ENCODE measurements at places on chromosomes 12 and 14.
A peak's percentile ranks its signal among the peaks of the same experiment; 100 is the strongest.

- H3K27ac ChIP-seq: peak overlapping the region; percentile 53
- DNase-seq: peak; percentile 72
- H3K27me3 ChIP-seq: no peaks in the 10 kb centered on the region
- H3K36me3 ChIP-seq: no peaks in the 10 kb centered on the region
- peaks cover 10% of the 10 kb centered on the region for H3K4me1 ChIP-seq
Observed at GRCh38 chr12:25276199-25276937, 25.6 kb upstream of the KRAS start.

GRCh38 chr12:57134949-57135348 is 6.7 kb downstream of the LRP1 start:
- no peaks in the 10 kb centered on the region for H3K27me3 ChIP-seq
- peak; percentile 4 for DNase-seq
- peak overlapping the region; percentile 94 for H3K27ac ChIP-seq
- peaks cover 56% of the 10 kb centered on the region for H3K4me1 ChIP-seq

DNA sequence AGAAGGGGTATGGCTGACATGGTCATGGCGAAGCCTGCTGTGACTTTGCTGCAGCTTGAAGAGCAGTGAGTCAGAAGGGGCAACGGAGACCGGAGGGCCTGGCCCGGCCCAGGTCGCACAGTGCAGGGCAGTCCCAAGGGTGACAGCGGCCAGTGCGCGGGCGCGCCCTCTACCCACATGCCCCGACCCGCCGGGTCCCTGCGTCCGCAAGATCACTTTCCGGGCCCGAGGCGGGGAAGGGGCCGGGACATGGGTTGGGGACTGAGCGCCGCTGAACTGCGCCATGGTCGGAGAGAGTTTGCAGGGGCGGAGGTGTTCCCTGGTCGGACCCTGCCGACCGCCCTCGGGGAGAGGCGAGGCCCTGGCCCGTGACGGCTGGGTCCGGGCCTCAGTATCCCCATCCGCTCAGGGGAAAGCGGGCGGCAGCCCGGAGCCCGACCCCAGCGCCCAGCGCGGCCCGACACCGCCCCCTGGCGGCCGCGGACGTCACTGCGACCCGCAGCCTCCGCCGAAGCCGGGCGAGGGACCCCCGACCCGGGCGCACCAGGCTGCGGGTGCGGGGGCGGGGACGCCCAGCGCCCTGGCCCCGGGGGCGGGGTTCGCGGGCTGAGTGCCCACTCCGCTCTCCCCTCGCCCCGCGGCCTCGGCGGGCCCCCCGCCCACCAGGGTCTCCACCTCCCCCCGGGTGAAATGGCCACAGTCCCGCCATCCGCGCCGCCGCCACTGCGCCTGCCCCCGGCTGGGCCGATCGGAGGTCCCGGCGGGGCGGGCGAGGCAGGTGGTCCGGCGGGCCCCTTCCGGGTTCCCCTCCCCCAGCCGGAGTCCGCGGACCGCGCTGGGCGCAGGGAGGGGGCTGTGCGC is 7.2 kb upstream of the ANKRD9 start:
- H3K27me3 ChIP-seq: no peaks in the 10 kb centered on the region
- H3K36me3 ChIP-seq: no peaks in the 10 kb centered on the region
- H3K4me1 ChIP-seq: peaks cover 16% of the 10 kb centered on the region
- peak overlapping the region; percentile 88 for H3K27ac ChIP-seq

DNA sequence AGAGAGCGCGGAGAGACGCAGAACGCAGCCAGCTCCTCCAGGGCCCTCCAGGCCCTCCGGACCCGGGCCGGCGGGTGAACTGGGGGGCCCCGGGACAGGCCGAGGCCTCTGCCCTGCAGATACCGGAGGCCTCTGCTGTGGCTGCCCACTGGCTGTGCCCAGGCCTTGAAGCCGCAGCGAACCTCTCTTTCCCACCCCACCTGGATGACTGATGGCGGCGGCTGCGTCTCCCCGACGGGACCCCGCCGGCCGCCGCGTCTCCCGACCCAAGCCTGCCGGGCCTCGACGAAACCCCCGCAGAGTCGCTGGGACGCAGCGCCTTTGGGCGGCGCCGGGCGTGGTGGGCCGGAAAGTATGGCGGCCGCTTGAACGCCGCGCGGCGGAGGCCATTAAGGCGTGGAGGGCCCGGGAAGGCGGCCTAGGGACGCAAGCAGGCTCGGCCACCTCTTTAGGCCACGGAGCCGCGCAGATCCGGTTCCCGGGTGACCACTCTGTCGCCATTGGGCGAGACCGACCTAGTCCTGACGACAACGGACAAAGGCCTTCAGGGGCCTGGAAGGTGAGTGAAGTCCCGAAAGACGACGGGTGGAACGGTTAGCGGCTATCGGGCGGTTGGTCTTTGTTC is 8.4 kb upstream of the ERGIC2 start:
- H3K27me3 ChIP-seq: no peaks in the 10 kb centered on the region
- H3K4me3 ChIP-seq: no peak overlapping the region
- H3K27ac ChIP-seq: no peak overlapping the region
- no peaks in the 10 kb centered on the region for H3K4me1 ChIP-seq
- no peaks in the 10 kb centered on the region for H3K36me3 ChIP-seq
- no peak for DNase-seq

- H3K4me3 ChIP-seq: no peak overlapping the region
- H3K27ac ChIP-seq: no peak overlapping the region
- H3K4me1 ChIP-seq: no peaks in the 10 kb centered on the region
Observed at GRCh38 chr12:19285793-19286448, 153.4 kb upstream of the AEBP2 start.

GRCh38 chr14:81315341-81315740 is 84.8 kb downstream of the STON2 start:
- H3K36me3 ChIP-seq: no peaks in the 10 kb centered on the region
- no peaks in the 10 kb centered on the region for H3K4me1 ChIP-seq
- no peak for DNase-seq
- no peak overlapping the region for H3K27ac ChIP-seq
- no peaks in the 10 kb centered on the region for H3K27me3 ChIP-seq

Data from transverse colon (tissue), 4 donors.